ENCODE measurements at places on chromosomes 4 and X.

- H3K27ac ChIP-seq = no peak overlapping the region
- peaks cover 2% of the 10 kb centered on the region for H3K4me1 ChIP-seq
- H3K36me3 ChIP-seq = no peaks in the 10 kb centered on the region
- peaks cover 4% of the 10 kb centered on the region for H3K27me3 ChIP-seq
- no peak overlapping the region for H3K4me3 ChIP-seq
- DNase-seq = no peak
Observed at GRCh38 chr4:81806485-81806884, 334.8 kb upstream of the RASGEF1B start.

- no peak overlapping the region for H3K27ac ChIP-seq
- H3K4me3 ChIP-seq = no peak overlapping the region
- H3K36me3 ChIP-seq = no peaks in the 10 kb centered on the region
- DNase-seq = no peak
Observed at GRCh38 chr4:152166567-152166966, 369.3 kb downstream of the FBXW7 start.

GRCh38 chr4:123524958-123525628 lies 128.5 kb downstream of the SPRY1 start:
- no peaks in the 10 kb centered on the region for H3K36me3 ChIP-seq
- DNase-seq = no peak
- H3K4me3 ChIP-seq = no peak overlapping the region
- no peaks in the 10 kb centered on the region for H3K27me3 ChIP-seq
- H3K27ac ChIP-seq = no peak overlapping the region

DNA sequence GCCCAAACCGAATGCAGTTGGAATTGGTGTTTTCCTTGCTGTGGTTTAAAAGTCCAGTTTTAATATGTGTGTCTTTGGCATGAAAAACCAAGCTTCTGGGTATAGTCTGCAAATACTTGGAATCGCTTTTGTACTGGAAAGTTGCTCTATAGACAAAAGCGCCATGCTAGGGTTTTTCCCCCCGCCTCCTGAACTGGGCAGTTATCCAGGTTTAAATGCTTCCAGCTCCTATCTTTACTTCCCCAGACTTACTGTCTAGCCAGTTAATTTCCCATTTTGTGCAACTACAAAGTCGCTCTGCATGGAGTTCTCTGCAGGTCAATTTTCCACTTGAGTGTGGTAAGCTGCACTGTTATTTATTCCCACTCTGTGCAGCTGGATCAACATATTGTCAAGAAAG lies 2.7 kb downstream of the RASL11B start:
- DNase-seq = no peak
- H3K4me1 ChIP-seq = peaks cover 4% of the 10 kb centered on the region
- H3K36me3 ChIP-seq = no peaks in the 10 kb centered on the region
- no peak overlapping the region for H3K4me3 ChIP-seq
- H3K27me3 ChIP-seq = peaks cover 27% of the 10 kb centered on the region

- no peak for DNase-seq
- H3K36me3 ChIP-seq = no peaks in the 10 kb centered on the region
- no peaks in the 10 kb centered on the region for H3K27me3 ChIP-seq
- no peak overlapping the region for H3K27ac ChIP-seq
Observed at GRCh38 chrX:119459181-119459580, 9.1 kb upstream of the SLC25A5 start.

DNA sequence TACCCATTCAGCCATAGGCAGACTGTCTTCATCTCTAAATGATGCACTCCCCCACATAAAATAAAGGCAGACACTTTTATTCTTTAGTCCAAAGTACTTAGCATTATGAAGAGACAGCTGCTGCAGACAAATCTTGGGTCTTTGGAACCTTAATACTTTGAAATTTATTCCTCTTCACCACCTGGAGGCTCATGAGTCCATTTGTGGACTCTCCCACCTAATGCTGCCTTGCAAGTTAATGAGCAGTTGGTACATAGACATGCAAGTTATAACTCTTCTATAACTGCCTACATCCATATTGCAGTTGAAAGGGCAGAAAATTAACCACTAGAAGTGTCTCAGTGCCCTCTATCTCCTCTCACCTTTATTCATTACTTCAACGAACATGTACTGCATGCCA lies 118.6 kb upstream of the CPEB2 start:
- no peak overlapping the region for H3K27ac ChIP-seq
- peaks cover 18% of the 10 kb centered on the region for H3K4me1 ChIP-seq
- no peaks in the 10 kb centered on the region for H3K36me3 ChIP-seq
- peaks cover 6% of the 10 kb centered on the region for H3K27me3 ChIP-seq

DNA sequence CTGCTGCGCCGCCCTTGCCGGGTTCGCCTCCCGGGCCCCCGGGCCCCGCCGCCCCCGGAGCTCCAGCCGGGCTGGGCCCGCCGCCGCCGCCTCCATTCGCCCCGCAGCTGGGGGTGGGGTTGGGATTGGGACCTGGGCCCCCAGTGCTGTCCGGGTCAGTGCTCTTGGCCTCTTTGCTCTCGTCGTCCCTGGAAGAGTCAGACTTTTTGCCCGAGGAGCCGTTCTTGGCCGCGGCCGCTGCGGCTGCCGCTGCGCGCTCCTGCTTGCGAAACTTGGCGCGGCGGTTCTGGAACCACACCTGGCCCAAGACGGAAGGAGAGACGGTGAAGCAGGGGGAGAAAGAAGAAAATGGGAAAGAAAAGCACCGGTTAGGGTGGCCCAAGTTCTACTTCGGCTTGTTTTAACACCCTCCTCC lies 2.5 kb downstream of the PHOX2B start:
- peaks cover 9% of the 10 kb centered on the region for H3K36me3 ChIP-seq
- no peak for DNase-seq
- H3K27ac ChIP-seq = no peak overlapping the region
- peaks cover 68% of the 10 kb centered on the region for H3K27me3 ChIP-seq
- H3K4me1 ChIP-seq = peaks cover 1% of the 10 kb centered on the region

DNA sequence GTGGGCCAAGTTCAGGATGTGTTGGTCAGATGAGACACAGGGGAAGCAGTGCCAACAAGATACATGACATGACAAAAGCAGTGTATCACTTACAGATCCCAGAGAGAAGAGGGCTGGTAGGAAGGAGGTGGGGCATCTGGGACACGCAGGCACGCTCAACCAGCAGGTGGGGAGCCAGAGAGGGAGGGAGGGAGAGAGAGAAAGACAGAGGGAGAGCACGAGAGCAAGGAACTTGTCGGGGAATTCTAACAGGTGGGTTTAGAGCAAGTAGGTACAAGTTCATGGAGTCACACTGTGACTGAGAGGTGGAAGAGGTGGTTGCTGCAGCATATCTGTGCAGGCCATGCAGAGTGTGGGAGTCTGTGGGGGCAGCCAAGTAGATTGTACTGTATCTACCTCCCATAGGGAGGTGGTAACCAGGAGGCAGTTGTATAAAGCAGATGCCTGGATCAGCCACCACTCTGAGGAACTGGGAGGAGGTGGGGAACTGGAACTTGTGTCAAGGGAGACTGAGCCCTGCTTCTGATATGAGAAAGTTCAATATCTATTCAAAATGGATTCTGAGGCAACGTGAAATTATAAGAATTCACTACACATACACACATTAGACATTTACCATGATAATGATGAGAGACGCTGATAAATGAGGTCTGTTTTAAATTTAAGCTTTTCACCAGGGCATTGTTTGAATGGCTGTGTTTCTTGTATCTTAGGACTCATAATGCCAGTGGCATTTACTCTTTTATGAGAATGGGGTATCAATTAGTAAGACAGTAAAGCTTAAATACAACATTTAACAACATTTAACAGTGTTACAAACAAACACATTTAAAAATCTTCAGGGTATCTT lies 43.7 kb downstream of the BBS12 start:
- no peak overlapping the region for H3K4me3 ChIP-seq
- no peaks in the 10 kb centered on the region for H3K36me3 ChIP-seq
- H3K4me1 ChIP-seq = no peaks in the 10 kb centered on the region
- H3K27me3 ChIP-seq = no peaks in the 10 kb centered on the region

- peaks cover 5% of the 10 kb centered on the region for H3K27me3 ChIP-seq
- H3K27ac ChIP-seq = no peak overlapping the region
- no peaks in the 10 kb centered on the region for H3K4me1 ChIP-seq
- DNase-seq = no peak
- H3K36me3 ChIP-seq = no peaks in the 10 kb centered on the region
Observed at GRCh38 chr4:42925921-42926320, 33.4 kb downstream of the GRXCR1 start.

DNA sequence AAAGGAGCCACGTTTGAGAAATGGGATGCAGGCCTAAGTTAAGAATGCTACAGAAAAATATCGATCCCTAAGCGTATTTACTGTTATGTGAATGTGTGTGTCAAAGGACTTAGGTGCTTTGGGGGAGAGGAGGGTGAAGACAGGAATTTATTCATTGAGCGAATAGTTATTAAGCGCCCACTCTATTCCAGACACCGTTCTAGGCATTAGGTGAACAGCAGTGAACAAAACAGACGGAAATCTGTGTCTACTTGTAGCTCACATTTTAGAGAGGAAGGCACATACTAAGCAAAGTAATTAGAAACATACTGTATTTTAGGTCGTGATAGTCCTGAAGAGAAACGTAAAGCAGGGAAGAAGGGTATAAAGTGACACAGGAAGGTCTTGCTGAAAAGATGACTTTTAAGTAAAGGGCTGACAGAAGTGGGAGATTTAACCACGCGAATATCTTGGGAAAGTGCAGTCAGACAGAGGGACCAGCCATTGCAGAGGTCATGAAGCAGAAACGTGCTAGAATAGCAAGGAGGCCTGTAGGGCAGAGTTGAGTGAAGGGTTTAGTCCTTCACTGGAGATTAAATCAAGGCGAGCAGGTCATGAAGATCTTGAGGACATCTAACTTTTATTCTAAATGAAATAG lies 541 bp downstream of the AIMP1 start:
- H3K4me3 ChIP-seq = no peak overlapping the region
- H3K4me1 ChIP-seq = peaks cover 39% of the 10 kb centered on the region
- DNase-seq = no peak
- H3K27me3 ChIP-seq = no peaks in the 10 kb centered on the region
- no peak overlapping the region for H3K27ac ChIP-seq
- H3K36me3 ChIP-seq = peaks cover 29% of the 10 kb centered on the region

DNA sequence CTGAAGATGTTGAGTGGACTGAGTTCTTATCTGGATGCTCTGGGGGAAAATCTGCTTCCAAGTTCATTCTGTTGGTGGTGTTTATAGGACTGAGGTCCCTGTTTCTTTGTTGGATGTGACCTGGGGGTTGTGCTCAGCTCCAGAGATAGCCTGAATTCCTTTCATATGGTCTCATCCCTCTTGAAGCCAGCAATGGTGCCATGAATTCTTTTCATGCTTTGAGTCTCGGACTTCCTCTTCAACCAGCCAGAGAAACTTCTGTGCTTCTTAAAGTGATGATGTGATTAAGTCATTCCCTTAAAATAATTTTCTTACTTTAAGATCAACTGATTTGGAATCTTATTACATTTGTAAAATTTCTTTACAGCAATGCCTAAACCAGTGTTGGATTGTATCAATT lies 233.8 kb upstream of the UGT8 start:
- H3K27me3 ChIP-seq = peaks cover 6% of the 10 kb centered on the region
- H3K36me3 ChIP-seq = no peaks in the 10 kb centered on the region
- no peak overlapping the region for H3K4me3 ChIP-seq
- no peaks in the 10 kb centered on the region for H3K4me1 ChIP-seq
- DNase-seq = no peak

- no peaks in the 10 kb centered on the region for H3K4me1 ChIP-seq
- no peak overlapping the region for H3K4me3 ChIP-seq
- no peaks in the 10 kb centered on the region for H3K36me3 ChIP-seq
- H3K27ac ChIP-seq = no peak overlapping the region
- H3K27me3 ChIP-seq = no peaks in the 10 kb centered on the region
- DNase-seq = no peak
Observed at GRCh38 chr4:36000941-36001557, 243.3 kb downstream of the ARAP2 start.

GRCh38 chr4:30725562-30725961 lies 5.4 kb downstream of the PCDH7 start:
- H3K36me3 ChIP-seq = no peaks in the 10 kb centered on the region
- H3K27ac ChIP-seq = no peak overlapping the region
- DNase-seq = no peak
- H3K4me3 ChIP-seq = no peak overlapping the region
- H3K4me1 ChIP-seq = peaks cover 5% of the 10 kb centered on the region

- H3K27me3 ChIP-seq = no peaks in the 10 kb centered on the region
- H3K4me1 ChIP-seq = peaks cover 64% of the 10 kb centered on the region
Observed at GRCh38 chrX:12979616-12980015, 4.7 kb downstream of the TMSB4X start.

DNA sequence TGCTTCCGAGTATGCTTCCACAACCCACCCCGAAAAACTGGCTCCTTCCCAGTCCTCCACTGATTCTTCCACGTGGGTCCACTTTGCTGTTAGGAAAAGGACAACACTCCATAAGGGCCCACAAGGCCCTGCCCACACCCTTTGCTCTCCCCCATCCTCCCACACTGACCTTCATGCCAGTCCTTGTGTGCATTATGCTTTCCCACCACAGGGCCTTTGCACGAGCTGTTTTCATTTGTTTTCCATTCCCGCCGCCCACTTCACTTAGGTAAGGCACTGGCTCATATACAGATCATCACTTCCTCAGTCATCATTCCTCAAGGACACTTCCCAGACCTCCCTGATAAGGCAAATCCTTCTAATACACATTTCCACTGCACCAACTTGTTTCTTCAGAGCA lies 16.8 kb upstream of the SEL1L3 start:
- H3K27ac ChIP-seq = no peak overlapping the region
- no peaks in the 10 kb centered on the region for H3K36me3 ChIP-seq
- DNase-seq = no peak
- peaks cover 5% of the 10 kb centered on the region for H3K27me3 ChIP-seq
- H3K4me1 ChIP-seq = peaks cover 18% of the 10 kb centered on the region
